ENCODE measurements at places on chromosomes 11 and 22.

DNA sequence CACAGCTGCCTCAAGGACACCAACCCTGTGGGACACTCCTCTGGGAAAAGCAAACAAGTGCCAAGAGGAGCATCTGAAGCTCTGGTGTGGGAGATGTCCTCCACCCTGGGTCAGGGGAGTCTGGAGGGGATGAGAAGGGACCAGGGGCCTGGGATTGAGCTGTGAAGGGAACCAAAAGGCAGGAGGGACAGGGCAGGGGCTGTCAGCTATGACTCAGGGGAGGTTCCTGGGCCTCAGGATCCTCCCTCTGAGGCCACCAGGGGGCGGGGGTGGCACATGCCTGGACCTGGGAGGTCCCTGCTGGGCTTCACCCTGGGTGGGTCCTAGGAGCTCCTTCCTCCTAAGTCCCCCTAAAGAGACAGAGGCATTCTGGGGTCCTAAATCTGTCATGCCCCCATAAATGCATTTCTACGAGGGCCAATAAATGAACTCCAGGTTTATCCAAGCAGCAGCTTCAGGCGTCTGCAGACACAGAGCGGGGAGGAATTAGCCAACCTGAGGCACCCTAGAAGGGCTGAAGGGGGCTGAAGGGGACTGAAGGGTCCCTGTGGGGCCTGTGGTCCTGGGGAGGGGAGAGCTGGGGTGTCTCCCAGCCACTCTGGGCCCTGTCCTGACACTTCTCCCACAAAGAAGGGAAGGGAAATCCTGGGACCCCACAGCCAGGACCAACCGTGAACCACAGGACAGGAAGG is 31.9 kb upstream of the IGLL5 start:
- no peak for DNase-seq

GRCh38 chr11:133816146-133816870 is 29.0 kb downstream of the SPATA19 start:
- DNase-seq: no peak

DNA sequence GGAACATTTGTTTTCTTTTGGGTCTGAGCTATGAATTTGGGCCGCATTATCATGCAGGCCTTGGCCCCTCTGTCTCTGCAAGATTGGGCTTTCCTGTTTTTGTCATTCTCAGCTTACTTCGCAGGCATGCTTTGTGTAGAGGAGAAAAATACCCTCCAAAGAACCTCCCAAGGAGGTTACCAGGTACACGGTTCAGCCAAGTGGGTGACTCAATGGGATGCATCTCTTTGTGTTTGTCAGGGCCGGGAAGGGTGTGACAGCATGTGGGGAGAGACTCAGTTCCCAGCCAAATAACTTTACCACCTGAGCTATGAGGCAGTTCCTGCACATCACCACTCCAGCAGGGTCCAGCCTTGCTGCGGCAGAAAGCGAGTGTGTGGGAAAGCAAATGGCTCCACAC is 47.8 kb upstream of the CLDN5 start:
- no peak for DNase-seq

DNA sequence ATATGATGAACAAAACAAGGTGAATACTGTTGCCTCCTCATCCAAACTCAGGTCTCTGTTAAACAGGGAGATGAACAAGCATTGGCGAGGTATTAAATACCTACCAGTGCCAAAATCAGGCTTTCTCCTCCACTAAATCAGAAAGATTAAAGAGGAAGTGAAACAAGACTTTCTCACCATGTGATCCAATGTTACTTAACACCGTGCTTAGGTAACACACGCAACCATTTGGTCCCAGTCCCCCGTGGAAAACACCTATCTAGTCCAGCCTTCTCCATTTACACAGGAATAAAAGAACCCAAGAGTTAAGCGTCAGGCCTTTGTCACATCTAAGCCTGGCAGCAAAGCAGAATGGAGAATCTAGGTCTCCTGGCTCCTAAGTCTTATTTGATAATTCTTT is 34.5 kb downstream of the TENM4 start:
- DNase-seq: no peak

DNA sequence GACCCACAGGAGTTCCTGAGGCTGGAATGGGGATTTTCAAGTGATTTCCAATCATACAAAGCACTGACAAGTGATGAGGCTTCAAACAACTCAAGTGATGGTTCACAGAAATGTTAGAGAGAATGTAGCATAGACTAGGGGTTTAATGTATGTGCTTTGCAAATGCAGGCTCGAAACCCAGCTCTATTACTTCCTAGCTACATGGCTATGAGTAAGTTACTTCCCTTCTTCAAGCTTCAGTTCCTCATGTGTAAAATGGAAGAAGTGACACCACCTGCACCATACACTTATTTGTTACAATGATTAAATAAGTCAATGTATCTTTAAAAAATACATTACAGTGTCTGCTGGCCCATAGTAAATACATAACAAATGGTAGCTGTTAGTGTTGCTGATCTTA is 139.8 kb downstream of the CCDC81 start:
- no peak for DNase-seq

DNA sequence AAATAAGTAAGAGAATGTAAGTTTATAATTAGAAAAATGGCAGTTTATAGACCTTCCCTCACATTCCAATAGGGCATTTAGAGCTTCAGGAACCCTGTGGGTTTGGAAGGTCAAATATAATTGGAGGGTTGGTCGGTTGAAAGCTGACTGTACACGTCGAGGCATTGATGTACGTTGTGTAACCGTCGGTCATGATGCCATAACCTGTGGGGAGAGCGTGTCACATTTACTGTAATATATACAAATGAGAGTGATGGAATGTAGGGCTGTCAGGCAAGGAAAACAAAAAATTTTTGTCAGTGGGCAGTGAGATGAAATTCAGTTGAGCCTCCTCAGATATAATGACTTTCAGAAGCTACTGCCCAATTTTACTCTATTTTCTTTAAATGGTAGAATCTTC is 88.5 kb downstream of the ARL14EP start:
- DNase-seq: no peak

- DNase-seq: no peak
Observed at GRCh38 chr22:47308886-47309285, 546.4 kb downstream of the TBC1D22A start.

DNA sequence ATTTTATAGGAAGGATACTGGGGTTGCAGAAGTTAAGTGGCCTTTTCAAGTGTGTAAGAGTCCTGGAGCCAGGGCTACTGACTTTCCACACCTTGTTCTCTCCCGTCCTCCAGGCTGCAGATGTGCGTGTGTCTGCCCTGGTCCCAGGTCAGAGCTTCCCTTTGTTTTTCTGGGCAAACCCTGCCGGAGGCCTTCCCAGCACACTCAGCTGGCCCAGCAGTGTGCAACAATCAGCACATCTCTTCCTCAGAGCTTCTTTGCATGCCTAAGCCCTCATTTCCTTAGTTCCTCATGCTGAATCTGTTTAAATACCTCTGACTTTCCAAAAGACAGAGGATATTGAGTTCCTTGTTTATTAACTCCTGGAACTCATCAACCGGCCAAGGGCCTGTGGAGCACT is 80.6 kb downstream of the KCNJ1 start:
- DNase-seq: peak; percentile 19

DNA sequence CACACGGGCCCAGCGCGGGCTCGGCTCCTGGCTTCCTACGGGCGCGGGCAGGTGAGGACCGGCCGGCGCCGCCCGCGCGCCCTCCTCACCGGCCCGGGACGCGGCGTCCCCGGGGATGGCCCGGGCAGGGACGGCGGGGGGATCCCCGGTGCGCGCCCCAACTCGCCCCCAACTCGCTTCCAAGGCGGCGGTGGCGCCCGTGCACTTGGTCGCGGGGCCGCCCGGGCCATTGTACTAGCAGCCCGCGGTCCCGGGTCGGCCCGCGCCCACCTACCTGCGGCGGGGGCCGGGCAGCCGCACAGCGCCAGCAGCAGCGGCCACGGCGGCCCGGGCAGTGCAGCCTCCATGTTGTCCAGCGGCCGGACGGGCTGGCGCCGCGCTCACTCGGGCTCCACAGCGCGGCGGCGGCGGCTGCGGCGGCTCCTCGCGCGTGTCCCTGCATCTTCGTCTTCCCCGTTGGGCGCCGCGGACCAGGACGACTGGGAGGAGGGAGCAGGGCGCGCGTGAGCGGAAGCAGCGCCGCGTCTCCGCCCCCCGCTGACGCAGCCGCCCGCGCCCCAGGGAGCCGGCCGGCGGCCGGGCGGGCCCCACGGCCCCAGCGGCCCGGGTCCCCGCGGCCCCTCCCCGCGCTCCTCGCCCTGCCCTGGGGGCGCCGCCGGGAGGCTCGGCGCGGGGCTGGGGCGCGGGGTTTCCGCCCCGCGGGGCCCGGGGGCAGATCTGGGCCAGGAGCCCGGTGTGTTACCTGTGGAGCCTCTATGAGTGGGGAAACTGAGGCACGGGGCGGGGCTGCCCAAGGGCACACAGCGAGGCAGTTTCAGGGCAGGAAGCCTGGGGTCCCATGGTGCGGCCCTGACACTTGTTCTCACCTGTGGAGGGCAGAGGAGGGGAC is 159.3 kb upstream of the GRK3 start:
- no peak for DNase-seq

DNA sequence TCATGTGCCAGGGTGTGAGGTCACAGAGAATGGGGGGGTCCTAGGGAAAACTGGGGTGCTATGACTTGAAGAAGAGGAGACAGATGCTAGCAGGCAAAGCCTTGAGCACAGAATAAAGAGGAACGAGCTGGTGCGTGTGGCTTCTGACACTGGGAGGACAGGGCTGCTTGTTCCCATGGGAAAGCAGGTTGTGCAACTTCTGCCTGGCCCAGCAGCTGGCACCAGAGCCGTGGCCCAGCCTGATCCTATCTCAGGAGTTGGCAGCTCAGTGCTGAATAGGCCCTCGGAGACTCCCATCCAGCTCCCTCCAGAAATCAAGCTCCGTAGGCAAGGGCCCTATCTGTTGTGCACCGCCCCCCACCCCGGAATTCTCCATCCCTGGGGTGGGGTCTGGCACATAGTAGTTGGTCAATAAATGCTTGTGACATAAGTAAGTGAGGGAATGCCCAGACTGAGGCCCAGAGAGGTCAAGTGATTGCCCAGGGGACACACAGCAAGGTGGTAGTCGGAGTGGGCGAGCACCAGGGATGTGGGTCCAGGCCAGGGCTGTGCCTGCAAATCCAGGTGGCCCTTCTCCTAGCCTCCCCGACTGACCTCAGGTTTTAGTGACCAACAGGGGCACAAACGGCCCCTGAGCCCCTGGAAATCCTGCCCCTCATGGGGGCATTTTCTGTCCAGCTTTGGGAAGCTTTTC is 19.5 kb upstream of the FADD start:
- no peak for DNase-seq

GRCh38 chr11:33980897-33981296 is 70.6 kb upstream of the CAPRIN1 start:
- DNase-seq: no peak

DNA sequence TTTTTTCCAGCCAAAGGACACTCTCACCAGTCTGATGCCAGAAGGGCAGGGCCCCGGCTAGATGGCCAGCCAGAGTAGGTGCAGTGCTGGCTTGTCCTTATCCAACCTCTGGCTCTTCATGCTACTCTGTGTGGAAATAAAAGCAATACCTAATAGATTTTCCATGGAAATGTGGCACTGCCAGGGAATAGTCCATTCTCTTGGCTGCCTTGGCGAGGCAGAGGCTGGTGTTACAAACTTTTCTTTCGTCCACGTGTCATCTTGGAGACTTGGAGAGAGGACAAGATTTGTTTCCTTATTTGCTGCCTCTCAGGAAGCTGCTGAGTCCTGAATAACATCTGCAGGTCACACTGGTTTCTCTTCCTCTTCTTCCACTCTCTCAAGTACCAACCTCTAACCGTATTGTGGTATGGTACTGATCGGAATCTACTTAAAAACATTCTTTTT is 17.2 kb upstream of the C1QTNF4 start:
- no peak for DNase-seq

GRCh38 chr11:128174465-128175291 is 412.7 kb downstream of the ETS1 start:
- no peak for DNase-seq

DNA sequence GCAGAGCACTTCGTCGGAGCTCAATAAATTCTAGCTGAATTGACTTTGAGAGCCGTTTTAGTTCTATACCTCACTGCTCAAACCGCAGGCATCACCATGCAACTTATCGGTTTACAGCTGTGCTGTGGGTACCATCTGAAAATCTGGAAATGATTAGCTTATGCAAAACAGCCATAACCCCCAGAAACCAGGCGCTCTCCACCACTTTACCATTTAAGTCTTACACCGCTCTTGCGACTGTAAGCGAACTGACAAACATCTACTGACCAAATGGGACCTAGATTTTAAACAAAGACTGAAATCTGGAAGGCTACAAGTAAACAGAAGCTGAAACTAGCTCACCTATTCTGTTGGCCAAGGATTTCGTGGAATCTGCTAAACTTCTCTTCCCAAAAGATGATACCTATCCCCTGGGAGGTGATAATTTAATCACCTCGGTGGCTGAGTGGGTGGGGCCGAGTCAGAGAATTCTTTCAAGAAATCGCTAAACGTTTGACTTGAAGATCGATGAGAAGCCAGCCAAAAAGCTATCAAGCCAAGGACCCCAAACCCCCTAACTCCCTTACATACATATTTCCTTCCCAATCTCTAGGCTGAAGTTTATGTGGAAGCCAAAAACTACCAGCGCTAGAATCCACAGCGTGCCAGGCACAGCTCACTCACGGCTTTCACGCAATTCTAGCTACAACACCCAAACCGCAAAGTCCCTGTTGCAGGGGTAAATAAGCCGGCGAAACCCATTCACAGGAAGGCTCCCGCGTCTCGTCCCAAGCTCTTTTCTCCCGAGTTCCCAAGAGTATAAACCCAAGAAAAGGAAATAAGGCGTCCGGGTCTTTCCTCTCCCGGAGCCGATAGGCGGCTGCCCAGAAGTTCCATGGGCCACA is 644 bp downstream of the SPTY2D1 start:
- no peak for DNase-seq

DNA sequence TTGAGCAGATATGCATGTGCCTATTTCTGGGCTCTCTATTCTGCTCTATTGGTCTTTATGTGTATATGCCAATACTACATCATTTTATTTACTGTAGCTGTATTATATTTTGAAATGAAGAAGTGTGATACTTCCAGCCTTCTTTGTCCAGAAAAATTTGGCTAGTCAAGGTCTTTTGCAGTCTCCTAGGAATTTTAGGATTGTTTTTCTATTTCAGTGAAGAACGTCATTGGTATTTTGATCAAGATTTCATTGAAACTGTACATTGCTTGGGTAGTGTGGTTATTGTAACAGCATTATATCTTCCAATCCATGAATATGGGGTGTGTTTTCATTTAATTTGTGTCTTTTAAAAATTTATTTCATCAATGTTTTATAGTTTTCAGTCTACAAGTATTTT is 400.3 kb downstream of the AASDHPPT start:
- no peak for DNase-seq

DNA sequence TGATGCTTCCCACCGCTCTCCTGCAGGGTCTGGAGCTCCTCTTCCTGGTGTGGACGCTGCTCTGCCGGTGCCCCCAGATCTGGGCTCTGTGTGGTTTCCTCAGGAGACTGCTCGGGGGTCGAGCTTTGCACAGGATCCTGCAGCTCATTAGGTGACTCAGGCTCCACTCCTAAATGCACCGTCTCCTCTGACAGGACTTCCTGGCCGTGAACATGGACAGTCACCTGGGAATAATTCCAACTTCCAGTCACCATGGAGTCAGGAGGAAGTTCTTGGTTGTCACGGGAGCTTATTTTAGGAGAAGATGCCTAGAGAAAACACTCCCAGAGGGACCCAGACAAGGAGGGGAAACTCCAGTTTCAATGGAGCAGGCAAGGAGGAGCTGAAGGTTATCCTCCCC is 11.9 kb downstream of the ZNF202 start:
- no peak for DNase-seq

- DNase-seq: no peak
Observed at GRCh38 chr22:22943521-22944267, 56.1 kb downstream of the IGLL5 start.
